Stromal cell of bone marrow (primary cell): ENCODE measurements at places on chromosomes 11 and 22.
A peak's percentile ranks its signal among the peaks of the same experiment; 100 is the strongest.

DNA sequence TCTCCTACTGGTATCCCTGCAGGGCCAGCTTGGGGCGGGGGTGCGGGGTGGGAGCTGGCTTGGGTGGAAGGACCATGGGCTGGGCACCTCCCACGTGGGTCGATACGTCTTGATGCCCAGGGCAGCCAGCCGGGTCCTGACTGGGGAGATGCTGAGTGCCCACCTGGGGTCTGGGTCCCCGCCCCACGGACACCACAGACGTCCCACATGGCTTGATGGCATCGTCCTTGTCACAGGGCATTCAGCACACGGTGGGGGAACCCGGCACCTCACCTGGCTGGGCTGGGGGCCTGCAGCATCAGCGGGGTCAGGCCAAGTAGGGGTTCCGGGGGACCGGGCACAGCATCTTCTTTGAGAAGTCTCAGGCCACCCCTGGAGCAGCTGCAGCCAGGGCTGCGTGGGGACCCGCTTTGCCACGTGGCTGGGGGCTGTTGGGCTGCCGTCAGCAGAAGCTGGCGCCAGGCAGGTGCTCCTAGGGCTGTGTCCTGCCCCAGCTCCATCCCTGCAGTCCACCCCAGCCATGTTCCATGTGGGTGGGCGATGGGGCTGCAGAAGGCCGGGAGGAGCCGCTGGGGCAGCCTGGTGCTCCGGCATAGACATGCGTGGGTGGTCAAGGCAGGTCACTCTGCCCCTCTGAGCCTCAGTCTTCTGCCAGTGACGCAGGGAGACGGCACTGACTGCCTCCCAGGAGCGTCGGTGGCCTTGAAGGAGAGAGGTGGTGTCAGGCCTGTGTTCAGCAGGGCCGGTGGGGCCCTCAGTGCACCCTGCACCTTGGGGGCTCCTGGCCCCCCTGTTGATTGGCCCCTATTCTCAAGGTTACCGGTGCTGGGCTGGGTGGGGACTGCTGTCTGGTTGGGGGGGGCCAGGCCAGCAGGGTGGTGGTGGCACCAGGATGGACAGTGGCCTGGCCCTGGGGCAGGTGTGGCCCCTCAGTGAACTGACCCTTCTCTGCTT, 8.4 kb downstream of the SELENOO start:
- no peak for DNase-seq

DNA sequence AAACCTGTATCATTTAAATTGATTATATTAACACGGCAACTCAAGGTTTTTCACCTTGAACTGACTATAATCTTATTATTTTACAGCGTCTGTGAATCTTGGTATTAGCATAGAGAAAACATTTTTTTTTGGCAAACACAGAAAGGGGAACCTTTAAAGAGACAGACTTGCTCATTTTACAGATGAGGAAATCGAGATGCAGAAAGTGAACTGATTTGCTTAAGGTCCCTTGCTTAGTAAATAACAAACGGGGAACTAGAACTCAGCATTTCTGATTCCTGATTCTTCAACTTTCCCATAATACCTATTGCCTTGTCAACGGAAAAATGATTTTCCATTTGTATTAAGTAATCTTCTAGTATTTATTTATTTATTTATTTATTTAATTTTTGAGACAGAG, 33.2 kb upstream of the CECR2 start:
- no peak for DNase-seq

DNA sequence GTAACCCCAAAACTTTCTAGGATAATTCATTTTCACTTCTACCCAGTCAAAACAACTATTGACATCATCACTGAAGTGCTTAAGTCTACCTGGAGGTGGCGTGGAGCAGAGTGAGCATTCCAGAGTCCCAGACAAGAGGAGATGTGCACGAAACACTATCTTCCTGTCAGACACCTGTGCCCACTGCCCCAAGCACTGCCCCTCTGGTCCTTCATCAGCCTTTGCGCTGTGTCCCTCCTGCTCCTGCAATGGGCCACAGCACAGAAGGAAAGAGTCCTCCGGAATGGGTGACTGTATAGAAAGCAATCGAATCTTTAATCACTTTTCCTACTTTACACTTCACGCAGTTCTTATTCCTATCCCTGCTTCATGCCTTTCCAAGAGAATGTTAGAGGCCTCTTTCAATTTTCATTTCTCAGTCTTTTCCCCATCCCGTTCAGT, 512 bp upstream of the GRIA4 start:
- no peak for DNase-seq

DNA sequence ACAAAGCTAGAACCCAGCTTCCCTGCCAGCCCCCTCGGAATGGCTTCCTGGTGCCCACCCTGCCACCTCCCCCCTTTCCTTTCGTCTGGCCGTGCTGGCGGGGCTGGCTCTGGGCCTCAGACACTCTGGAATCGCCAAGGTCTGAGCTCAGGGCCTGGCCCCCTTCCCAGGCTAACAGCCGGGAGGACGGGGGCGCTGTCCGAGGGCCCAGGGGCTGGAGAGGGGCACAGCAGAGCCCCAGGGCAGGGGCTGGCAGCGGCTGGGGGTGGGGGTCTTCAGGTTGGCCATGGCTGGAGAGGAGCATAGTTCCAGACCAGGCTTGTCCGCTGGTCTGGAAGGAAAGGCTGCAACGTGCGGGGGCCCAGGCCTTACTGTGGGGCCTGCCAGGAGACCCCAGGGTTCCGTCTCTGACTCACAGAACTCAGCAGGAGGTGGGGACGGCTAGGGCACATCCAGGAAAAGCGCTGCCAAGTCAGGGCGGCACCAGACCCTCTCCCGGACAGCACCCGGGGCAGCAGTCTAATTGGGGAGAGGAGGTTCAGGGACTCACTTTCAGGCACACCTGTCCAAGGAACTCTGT, 861 bp upstream of the LTBP3 start:
- DNase-seq, result no peak

DNA sequence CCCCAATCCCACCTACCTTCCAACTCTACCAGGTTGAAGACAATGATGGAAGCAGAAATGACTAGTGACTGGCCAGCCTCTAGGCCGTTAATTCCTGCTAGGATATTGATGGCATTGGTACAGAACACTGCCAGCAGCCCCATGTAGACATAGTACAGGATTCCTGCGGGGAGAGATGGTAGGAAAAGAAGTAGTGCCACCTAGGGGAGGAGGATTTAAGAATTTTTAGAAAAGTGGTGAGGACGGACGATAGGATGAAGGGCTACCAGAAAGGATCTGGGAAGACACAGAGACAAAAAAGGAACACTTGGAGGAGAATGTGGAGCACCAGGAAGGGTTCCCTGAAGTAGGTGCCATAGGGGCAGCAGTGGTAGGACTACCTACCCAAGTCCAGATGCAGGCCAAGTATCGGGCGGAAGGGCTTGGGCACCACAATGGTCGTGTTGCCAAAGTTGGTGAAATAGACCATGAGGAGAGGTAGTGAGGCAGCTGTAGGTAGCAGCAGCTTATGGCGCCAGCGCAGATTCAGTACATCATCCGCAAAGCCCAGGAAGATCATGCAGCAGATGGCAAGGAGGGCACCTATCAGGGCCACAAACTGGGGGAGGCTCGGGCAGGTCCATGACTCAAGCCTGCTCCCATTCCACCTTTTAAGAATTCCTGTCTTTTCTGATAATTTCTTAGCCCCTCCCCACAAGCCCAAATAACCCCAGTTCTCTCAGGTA, 1.2 kb downstream of the DPAGT1 start:
- peak; percentile 26 for DNase-seq

GRCh38 chr11:86969258-86969657, 14.1 kb upstream of the FZD4 start:
- DNase-seq, result no peak

GRCh38 chr11:5631969-5632635, 7.3 kb downstream of the TRIM34 start:
- DNase-seq, result no peak

GRCh38 chr22:36237462-36238372, 1.6 kb downstream of the APOL2 start:
- DNase-seq, result no peak

GRCh38 chr22:47115921-47116320, 353.5 kb downstream of the TBC1D22A start:
- no peak for DNase-seq
